T-helper 2 cell treated with Interferon-gamma antibody and Interleukin-4, amounts not matched to agents 100 ng/mL and 5 ng/mL, for 36 hours (primary cell): ENCODE measurements at places on chromosomes 12 and 14. TPM values are rescaled to one million over a fixed set of nuclear protein-coding genes. Genes with fewer than 3 reads are reported as not detected.

Gene RASSF9
- not detected in 2 replicates for total RNA-seq

Gene TAS2R19
- 3.1 and 3.5 TPM in 2 replicates for total RNA-seq

Gene OR4K1
- not detected in 2 replicates for total RNA-seq

Gene OVCH1
- not detected in 2 replicates for total RNA-seq

Gene SYCP3
- total RNA-seq = 0.93 and 1.2 TPM in 2 replicates

Gene NFATC4
- total RNA-seq = 0.09 TPM in 1 of 2 replicates, not detected in the other

Gene FRS2
- 12.2 and 13.5 TPM in 2 replicates for total RNA-seq

Gene GLTP
- 23.9 and 24.8 TPM in 2 replicates for total RNA-seq

Gene PTGER2
- total RNA-seq = 123 and 128 TPM in 2 replicates

Gene CSRNP2
- total RNA-seq = 16.9 and 18.7 TPM in 2 replicates

Gene FOXN4
- total RNA-seq = not detected in 2 replicates

Gene GPR132
- total RNA-seq = 31.8 and 33.0 TPM in 2 replicates

Gene TMEM30B
- total RNA-seq = 0.16 and 0.25 TPM in 2 replicates

Gene SLC38A4
- total RNA-seq = not detected in 2 replicates

Gene MYO1A
- 0.64 and 1.2 TPM in 2 replicates for total RNA-seq
